ENCODE measurements at places on chromosomes 3 and 15. TPM values are rescaled to one million over a fixed set of nuclear protein-coding genes. Genes with fewer than 3 reads are reported as not detected.
A peak's percentile ranks its signal among the peaks of the same experiment; 100 is the strongest.

GRCh38 chr15:65197337-65197645, 12.1 kb upstream of the CLPX start:
- no peak for DNase-seq

The GOLGA6L24 gene
- total RNA-seq: not detected

DNA sequence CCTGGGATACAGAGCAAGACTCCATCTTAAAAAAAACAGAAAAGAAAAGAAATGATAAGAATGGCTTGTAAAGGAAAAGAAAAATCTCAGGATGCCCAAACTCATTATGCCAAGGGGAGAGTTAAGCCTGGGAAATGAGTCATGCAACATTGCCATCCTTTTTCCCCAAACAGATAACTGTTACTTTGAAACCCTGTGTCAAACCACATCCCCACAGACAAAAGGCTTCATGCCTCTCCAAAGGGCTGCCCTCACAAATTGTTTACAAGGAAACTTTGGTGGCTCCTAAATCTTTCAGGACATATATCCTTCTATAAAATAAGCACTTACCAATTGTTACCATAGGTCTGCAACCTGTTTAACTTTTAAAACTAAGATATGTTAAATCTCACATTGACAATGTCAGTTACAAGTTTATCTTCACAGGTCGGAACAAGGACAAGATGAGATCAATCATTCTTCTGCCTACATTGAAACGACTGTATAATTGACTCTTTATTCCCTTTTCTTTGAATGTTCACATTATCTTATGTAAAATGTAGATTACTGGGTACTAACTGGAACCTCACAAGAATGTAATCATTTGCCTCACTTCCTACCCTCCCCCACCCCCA, 18.6 kb upstream of the SENP7 start:
- DNase-seq: no peak

- no peak for DNase-seq
Observed at GRCh38 chr3:17894434-17895060, 152.1 kb upstream of the TBC1D5 start.

- DNase-seq: no peak
Observed at GRCh38 chr3:18201315-18201714, 223.8 kb downstream of the SATB1 start.

The TRH gene
- total RNA-seq: not detected

DNA sequence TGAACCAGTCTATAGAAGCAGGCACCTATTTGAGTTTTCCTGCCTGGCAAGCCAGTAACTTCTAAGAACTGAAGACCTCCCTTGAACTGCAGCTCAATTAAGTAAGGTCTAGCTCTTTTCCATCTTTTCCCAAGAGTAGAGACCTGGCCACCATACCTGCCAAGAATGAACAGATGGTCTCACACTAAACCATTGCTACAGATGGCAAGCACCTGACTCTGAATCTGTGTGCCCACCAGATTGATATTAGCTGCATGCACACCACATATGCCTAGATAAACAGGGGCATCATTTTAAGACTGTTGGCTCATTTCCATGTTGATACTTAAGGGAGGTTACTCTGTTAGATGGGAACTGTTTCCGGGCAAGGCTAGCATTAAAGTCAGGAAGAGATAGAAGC, 34.8 kb upstream of the GSK3B start:
- DNase-seq: no peak

DNA sequence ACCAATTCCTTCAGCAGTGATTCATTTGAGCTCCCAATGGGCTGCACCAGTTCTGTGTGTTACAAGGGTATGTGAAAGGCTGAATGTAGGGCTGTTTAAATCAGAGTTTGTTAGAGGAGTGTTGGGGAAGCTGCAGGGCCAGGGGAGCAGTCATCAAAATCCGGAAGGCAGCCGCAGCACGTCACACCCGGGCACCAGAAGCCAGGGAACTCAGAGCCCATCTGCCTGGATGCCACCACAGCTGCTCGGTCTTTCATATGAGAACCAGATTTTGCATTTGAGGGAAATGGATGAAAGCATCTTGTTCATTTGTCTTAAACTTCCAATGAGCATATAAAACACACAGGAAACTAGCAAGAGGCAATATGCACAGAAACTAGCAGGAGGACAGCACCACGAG, 24.2 kb upstream of the NEO1 start:
- no peak for DNase-seq

DNA sequence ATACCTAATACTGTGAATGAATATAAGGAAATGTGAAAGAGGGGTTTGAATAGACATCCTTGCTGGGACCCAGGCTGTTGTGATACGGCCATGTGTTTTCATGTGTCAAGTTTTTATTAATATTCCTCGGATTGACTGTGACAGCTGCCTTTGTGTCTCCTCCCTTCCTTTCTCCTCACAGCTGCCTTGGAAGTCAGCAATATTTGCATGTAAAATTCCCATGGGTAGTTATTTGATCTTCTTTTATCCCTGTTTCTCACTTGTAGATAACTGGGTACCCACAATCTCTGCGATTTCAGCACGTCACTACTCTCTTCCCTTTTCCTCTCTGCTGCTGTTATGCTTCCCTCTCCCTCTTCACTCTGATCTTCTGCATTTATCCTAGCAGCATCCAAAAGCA, 9.4 kb downstream of the GPR156 start:
- no peak for DNase-seq

DNA sequence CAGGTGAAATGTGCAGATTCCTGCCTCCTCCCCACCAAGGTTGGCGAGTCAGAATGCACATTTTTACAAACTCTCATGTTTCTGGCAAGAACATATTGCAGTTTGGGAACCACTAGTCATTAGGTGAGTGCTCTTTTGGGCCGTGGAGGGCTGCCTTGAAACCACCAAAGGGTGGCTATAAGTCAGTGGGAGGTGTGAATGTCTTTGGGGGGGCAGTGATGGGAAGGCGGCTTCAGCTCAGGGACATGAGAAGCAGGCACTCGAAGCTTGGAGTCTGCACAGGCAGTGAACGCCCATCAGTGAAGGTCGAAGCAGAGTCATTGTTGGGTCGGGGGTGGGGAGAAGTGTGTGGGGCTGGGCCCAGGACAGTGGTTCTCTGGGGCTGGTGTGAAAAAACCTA, 1.1 kb downstream of the NOX5 start:
- no peak for DNase-seq

GRCh38 chr3:12961007-12961696, 112.1 kb downstream of the IQSEC1 start:
- no peak for DNase-seq

- peak; percentile 24 for DNase-seq
Observed at GRCh38 chr15:38017721-38018120, 83.3 kb downstream of the TMCO5A start.

The SPINK8 gene
- total RNA-seq: not detected

GRCh38 chr15:32869776-32870175, 152.0 kb downstream of the GREM1 start:
- no peak for DNase-seq

The HESX1 gene
- not detected for total RNA-seq

DNA sequence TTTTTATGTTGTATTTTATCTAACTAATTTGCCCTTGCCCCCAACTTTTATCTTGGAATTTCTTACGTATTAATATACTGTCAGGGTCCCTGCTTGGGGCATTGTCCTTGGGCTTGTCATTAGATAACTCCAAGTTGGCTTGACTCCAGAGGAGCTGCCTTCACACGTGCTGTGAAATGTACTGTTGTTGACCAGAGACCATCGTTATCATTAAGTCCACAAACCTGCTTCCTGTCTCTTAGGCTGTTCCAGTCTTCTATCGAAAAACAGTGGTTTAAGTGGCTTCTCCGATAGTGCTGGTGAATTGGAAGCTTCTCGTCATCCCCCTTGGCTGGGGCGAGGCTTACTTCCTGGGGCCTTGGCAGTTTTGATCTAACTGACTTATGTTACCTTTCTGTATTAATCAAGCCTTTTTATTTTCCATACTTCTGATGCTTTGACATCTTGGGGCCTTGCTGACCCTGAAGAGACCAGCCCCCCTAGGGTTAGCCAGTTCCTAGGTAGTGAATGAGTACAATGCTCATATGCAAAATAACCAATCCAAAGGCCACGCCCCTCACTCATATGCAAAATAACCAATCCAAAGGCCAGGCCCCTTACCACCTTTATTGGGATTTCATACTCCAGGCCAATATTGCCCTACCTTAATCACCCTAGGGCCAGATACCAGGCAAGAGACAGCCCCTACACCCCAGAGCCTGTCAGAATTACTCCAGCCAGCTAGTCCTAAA, 164.5 kb downstream of the IGF1R start:
- no peak for DNase-seq

The SPSB4 gene
- 3.0 TPM for total RNA-seq

The SUCLG2 gene
- total RNA-seq: 82.8 TPM

DNA sequence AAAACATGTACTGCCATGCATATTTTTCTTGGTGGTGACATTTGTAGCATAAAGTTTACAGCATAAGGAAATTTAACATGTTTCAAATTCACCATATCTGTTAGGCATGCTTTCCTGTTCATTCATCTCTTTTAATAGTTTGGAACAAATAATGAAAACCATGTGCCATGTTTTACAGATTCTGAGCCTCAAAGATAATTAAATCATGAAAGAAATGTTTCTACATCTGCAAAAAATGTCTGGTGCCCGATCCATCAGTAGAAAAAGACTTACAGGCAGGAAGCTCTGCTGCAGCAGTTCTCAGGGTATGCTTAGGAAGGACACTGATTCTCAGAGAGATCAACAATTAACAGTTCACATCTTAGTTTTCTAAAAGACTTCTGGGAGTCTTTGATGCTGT, 316.2 kb downstream of the IL5RA start:
- no peak for DNase-seq

GRCh38 chr3:42025370-42026138, 63.7 kb upstream of the ULK4 start:
- DNase-seq: peak; percentile 93

The ALDH1A2 gene
- 24.4 TPM for total RNA-seq

GRCh38 chr15:43275740-43276562, 9.2 kb upstream of the TGM5 start:
- DNase-seq: no peak

DNA sequence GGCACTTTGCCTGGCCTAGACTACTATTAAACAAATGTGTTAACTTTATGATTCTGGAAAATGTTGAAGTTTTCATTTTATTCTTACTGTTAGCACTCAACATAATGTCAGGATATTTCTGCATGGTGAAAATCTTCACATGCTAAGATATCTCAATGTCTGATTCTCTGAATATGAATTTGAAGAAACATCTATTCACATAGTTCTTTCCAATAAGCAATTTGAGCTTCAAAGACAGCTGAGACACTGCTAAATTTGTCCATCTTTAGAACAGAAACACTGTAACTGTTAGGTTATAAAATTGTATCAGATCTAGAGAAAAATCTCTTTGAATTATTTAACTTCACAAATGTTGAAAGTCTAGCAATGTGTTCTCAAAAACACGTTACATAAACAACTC, 970.2 kb downstream of the PLOD2 start:
- no peak for DNase-seq

The EFL1 gene
- 11.7 TPM for total RNA-seq

The DAZL gene
- not detected for total RNA-seq

DNA sequence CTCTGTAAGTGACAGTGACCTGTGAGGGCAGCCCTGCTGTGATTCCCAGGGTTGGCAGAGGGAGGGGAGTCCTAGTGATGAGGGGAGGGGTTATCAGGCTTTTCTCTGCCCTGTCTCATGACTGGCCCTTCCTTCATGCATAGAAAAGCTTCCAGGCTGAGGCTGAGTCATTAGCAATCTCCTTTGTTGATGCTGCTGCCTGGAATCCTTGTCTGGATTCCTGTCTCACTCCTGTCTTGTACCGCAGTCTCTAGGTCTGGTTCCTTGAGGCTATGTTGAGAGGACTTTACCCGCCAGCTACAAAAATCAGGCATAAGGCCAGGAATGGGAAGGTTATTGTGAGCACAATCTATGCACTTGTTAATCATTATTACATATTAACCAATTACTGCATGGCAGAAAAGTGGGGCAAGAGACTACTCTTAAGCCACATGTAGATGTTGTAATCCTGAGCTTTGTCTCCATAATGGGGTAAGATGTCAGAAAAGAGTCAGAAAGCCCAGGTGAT, 7.2 kb downstream of the KLHL6 start:
- DNase-seq: no peak

The CMTM8 gene
- 6.3 TPM for total RNA-seq

DNA sequence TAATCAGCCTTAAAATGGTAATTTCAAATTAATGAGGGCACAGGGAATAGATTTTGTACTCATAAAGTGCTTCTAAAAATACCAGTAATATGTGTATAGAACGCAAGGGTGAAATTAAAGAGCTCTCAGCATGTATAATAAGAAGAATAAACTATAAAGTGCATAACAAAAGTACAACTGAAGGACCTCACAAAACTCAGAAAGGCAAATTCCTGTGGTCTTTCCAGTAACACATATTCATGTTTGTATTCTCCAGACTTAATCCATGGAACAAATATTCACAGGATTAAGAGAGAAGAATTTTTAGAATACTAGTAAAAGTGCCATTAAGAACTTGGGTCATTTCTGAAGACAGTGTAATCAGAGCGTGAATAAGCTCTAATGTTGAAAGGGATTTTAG, 646.3 kb downstream of the CADM2 start:
- no peak for DNase-seq

DNA sequence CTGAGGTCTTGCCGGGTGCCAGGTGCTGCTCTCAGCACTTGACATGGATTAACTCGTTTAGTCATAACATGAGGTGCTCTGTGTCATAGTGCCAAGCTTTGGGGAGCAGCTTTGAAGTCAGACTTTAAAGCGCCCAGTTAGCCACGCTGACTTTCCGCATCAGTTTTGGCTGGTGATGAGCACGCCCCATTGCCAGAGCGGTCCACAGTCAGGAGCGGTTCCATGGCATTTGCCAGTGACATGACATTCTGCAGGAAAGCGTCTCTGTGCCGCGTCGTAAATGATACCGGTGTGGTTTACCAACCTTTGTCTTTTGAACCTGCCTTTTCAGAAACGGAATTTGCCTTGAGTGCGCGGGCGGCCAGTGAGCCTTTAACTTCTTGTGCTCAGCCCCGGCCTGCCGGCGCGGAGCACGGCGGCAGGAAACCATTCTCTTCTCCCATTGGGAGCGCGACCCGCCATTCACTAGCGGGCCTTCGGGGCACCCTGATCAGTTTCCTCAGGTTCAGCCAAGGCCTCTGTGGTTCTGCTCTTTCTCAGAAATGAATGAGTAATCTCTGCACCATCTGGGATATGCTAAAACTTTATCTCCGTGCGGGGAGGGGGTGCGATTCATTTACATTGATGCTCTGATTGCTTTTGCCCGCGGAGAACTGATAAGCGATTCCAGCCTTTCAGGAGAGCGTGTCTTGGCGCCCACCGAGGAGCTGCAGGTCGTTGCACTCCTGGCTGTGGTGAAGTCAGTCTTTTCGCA, 1.7 kb upstream of the SLC2A2 start:
- DNase-seq: peak; percentile 72

- DNase-seq: no peak
Observed at GRCh38 chr3:11655196-11655928, 11.6 kb upstream of the VGLL4 start.

The PAQR9 gene
- total RNA-seq: 9.5 TPM

The SPG21 gene
- 58.6 TPM for total RNA-seq

GRCh38 chr3:10004960-10005564, 18.4 kb upstream of the EMC3 start:
- no peak for DNase-seq

All from left cardiac atrium (tissue), 4 donors.